ENCODE measurements at places on chromosomes 5 and 9. TPM values are rescaled to one million over a fixed set of nuclear protein-coding genes. Genes with fewer than 3 reads are reported as not detected.

Gene CDKN2B-AS1
- total RNA-seq: 0.38 TPM

DNA sequence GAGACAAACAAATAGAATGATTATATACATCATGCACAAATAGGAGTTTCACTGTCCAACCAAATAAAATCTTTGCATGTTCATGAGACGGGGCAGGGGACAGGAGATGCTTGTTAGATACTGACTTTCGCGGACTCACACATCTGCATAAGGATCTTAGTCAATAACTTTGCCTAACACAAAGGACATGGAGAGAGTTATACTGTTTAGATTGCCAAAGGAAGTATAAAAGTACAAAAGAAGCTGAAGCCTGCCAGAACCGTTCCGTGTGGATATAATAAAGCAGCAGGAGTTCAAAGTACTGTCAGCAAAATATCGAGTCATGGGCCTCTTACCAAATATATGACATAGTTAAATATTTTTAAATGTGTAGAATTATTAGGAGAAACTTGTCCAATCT, 1148.4 kb downstream of the EFNA5 start:
- H3K27me3 ChIP-seq: no peaks in the 10 kb centered on the region
- H3K4me3 ChIP-seq: no peak overlapping the region
- DNase-seq: no peak
- no peaks in the 10 kb centered on the region for H3K36me3 ChIP-seq

- no peak overlapping the region for H3K4me3 ChIP-seq
- no peaks in the 10 kb centered on the region for H3K36me3 ChIP-seq
- H3K27ac ChIP-seq: no peak overlapping the region
Measured at GRCh38 chr9:101764472-101764871, 26.0 kb upstream of the GRIN3A start.

- DNase-seq: no peak
- H3K4me3 ChIP-seq: no peak overlapping the region
- H3K4me1 ChIP-seq: no peaks in the 10 kb centered on the region
- H3K36me3 ChIP-seq: no peaks in the 10 kb centered on the region
- no peak overlapping the region for H3K27ac ChIP-seq
- no peaks in the 10 kb centered on the region for H3K27me3 ChIP-seq
Measured at GRCh38 chr5:13985731-13986418, 41.4 kb upstream of the DNAH5 start.

- H3K36me3 ChIP-seq: peaks cover 3% of the 10 kb centered on the region
- H3K27ac ChIP-seq: no peak overlapping the region
- H3K4me3 ChIP-seq: no peak overlapping the region
Measured at GRCh38 chr5:154047324-154047723, 8.6 kb downstream of the MFAP3 start.

GRCh38 chr9:13034694-13035002, 244.8 kb downstream of the MPDZ start:
- no peak overlapping the region for H3K27ac ChIP-seq
- no peaks in the 10 kb centered on the region for H3K27me3 ChIP-seq
- H3K4me3 ChIP-seq: no peak overlapping the region
- no peaks in the 10 kb centered on the region for H3K4me1 ChIP-seq

GRCh38 chr5:10898514-10898913, 137.5 kb upstream of the DAP start:
- no peak for DNase-seq
- no peak overlapping the region for H3K4me3 ChIP-seq
- H3K27ac ChIP-seq: no peak overlapping the region
